Activated naive CD4-positive, alpha-beta T cell treated with Interleukin-2 at 50 U/mL for 16 hours (primary cell): ENCODE measurements at places on chromosomes 7 and 10.

GRCh38 chr10:130747946-130748345 is 563.6 kb downstream of the TCERG1L start:
- DNase-seq, result no peak

GRCh38 chr7:37247861-37248260 is 200.8 kb downstream of the ELMO1 start:
- no peak for DNase-seq

DNA sequence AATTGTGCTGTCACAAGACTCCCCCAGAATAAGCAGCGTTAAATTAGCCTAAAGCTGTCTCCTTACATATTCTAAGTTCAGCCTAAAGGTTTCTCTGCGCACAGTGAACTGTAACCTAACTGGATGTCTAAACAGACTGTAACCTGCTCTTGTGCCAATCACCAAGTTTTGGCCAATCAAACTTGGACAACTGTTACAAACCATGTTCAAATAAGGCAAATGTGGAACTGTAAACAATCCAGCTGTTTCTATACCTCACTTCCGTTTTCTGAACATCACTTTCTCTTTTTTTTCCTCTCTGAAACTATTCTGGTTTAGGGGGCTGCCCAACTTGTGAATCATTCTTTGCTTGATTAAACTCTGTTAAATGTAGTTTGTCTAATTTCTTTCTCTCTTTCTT is 252.2 kb upstream of the HABP2 start:
- no peak for DNase-seq

DNA sequence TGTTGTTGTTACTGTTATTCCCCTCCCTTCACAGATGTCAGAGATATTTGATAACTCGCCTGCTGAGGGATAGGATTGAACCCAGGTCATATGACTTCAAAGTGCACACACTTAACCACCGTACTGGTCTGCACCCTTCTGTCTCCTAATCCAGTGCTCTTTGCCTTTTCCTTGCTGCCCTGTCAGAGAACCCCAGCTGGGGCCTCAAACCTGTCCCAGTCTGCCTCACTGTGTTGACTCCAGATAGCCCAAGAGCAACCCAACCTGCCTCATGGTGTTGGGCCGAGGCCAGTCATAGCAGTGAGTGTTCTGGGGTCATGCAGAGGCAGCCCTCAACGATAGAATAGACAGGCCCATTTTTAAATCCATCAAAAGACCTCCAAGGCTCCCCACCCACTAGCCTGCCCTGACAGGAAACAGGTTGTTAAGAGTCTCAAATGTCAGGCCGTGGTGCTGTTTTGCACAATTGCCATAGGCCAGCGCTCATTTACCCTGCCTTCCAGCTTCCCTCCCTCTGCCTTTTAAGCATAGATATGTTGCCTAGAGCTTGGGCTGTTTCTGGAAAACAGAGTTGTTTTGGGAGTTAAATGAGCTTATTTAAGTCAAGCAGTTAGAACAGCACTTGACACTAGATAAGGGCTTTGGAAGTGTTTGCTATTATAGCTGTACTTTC is 37.0 kb upstream of the PDCD4 start:
- no peak for DNase-seq

GRCh38 chr10:111207500-111207899 is 130.7 kb downstream of the ADRA2A start:
- DNase-seq, result peak; percentile 4
